ENCODE measurements at places on chromosomes 13 and 19. TPM values are rescaled to one million over a fixed set of nuclear protein-coding genes. Genes with fewer than 3 reads are reported as not detected.

CCDC194 gene
- not detected for total RNA-seq

ACER1 gene
- not detected for total RNA-seq

QPCTL gene
- total RNA-seq = 5.0 TPM

ZNF225 gene
- 4.0 TPM for total RNA-seq

ZDHHC20 gene
- total RNA-seq = 74.1 TPM

RAVER1 gene
- 5.8 TPM for total RNA-seq

CFAP97D2 gene
- not detected for total RNA-seq

TEKTIP1 gene
- total RNA-seq = not detected

DCAF15 gene
- total RNA-seq = 11.3 TPM

ZNF616 gene
- total RNA-seq = 4.7 TPM

CLPTM1 gene
- total RNA-seq = 30.1 TPM

CCL25 gene
- total RNA-seq = not detected

CHST8 gene
- total RNA-seq = not detected

CYP2F1 gene
- total RNA-seq = not detected

ITGBL1 gene
- 3.2 TPM for total RNA-seq

ZNF865 gene
- 0.97 TPM for total RNA-seq

CGB8 gene
- total RNA-seq = not detected

ZNF415 gene
- total RNA-seq = 2.9 TPM

C19orf81 gene
- 1.1 TPM for total RNA-seq

GRIK5 gene
- not detected for total RNA-seq

SIGLEC9 gene
- total RNA-seq = not detected

FKRP gene
- 10.0 TPM for total RNA-seq

FAAP24 gene
- total RNA-seq = 1.6 TPM

FBXO17 gene
- total RNA-seq = 13.6 TPM

OR7C1 gene
- total RNA-seq = not detected

ALOX5AP gene
- total RNA-seq = not detected

ZNF791 gene
- 14.3 TPM for total RNA-seq

HCST gene
- not detected for total RNA-seq

ZNF525 gene
- 8.6 TPM for total RNA-seq

FXYD1 gene
- total RNA-seq = not detected

SYT5 gene
- not detected for total RNA-seq

ONECUT3 gene
- not detected for total RNA-seq

SPRY2 gene
- total RNA-seq = 14.9 TPM

TUBA3C gene
- total RNA-seq = not detected

SAFB2 gene
- 21.0 TPM for total RNA-seq

WDR87 gene
- not detected for total RNA-seq

MYH14 gene
- not detected for total RNA-seq

SPTBN4 gene
- 0.06 TPM for total RNA-seq

ETV2 gene
- total RNA-seq = 0.13 TPM

IGFLR1 gene
- 0.94 TPM for total RNA-seq
